NCI-H524 (cell line): ENCODE measurements at places on chromosomes 16 and 17.

- DNase-seq: no peak
These were observed 48.1 kb downstream of the RMI2 start for GRCh38 chr16:11393366-11393765.

GRCh38 chr16:60060731-60061130, 1326.6 kb upstream of the GOT2 start:
- no peak for DNase-seq

DNA sequence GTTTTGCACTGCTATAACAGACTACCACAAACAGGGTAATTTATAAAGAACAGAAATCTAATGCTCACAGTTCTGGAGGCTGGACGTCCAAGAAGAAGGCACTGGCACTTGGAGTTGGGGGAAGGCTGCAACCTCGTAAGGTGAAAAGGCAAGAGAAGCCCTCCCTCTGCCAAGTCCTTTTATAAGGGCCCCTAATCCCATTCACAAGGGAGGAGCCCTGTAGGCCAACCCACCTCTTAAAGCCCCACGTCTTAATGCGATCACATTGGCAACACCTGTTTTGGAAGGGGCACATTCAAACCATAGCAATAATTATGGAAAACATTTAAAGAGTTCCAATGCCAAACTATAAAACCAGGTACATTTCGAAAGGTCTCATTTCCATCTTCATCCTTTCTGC, 5.2 kb downstream of the PKD1L3 start:
- DNase-seq: peak; percentile 73

DNA sequence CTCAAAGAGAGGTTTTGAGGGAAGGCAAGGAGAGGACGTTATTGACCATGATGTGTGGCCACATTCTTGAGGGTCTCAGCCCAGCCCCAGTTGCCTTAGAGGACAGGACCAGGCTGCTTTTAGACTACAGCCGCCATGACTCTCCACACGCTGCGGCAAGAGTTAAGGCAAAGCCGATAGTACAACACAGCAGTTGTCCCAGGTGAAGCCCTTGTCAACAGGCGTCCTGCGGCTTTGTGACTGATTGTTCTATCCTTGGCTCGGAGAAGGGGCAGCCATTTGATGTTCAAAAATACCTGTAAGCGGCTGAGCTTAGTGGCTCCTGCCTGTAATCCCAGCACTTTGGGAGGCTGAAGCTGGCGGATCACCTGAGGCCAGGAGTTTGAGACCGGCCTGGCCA, 28.8 kb downstream of the TMEM92 start:
- no peak for DNase-seq

DNA sequence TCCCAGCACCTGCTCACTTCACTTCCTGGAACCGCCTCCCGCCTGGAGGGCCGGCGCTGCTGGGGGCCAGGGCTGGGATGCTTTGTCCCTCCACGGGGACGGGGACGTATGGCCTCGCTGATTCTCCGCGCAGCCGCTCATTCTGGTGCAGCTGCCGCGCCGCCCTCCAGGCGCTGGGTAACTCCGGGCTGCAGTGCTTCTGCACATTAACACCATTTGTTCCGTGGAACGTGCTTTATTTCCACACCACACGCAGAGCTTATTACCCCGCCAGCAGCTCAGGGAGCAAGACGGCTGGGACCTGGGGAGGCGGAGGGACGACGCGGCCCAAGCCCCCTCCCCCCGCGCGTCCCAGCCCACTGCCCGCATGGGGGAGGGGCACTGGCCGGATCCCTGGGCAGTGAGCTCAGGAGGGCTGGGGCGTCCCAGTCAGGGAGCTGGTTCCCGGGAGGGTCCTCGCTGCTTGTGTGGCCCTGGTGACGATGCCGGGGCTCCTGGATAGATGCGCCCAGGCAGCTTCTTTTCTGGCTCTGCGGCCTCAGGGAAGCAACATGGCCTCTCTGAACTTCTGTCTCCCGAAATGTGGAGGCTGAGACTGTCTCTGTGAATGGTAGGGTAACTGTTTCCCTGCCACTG, 45.4 kb upstream of the ACSF3 start:
- DNase-seq: no peak

- DNase-seq: peak; percentile 65
These were observed 744 bp upstream of the GGNBP2 start for GRCh38 chr17:36544044-36544306.

- DNase-seq: no peak
These were observed 915 bp downstream of the AHSP start for GRCh38 chr16:31528523-31529107.

GRCh38 chr17:57068222-57068658, 16.8 kb upstream of the AKAP1 start:
- no peak for DNase-seq

- no peak for DNase-seq
These were observed 16.3 kb downstream of the SHISA9 start for GRCh38 chr16:12917653-12918052.
